ENCODE measurements at places on chromosomes 11 and 22. TPM values are rescaled to one million over a fixed set of nuclear protein-coding genes. Genes with fewer than 3 reads are reported as not detected.

The EXT2 gene
- 28.1 TPM for total RNA-seq

The GRIK4 gene
- not detected for total RNA-seq

The DKK3 gene
- total RNA-seq: not detected

The FGF19 gene
- total RNA-seq: not detected

The MEI1 gene
- total RNA-seq: 51.3 TPM

The POTEH gene
- not detected for total RNA-seq

The UEVLD gene
- total RNA-seq: 26.2 TPM

The KCNC1 gene
- total RNA-seq: not detected

The CTSC gene
- total RNA-seq: 66.5 TPM

The BTG4 gene
- total RNA-seq: not detected

The SEC14L6 gene
- total RNA-seq: not detected

The SLC22A6 gene
- not detected for total RNA-seq

The NRXN2 gene
- 0.41 TPM for total RNA-seq

The CBLIF gene
- not detected for total RNA-seq

The HSPB2 gene
- not detected for total RNA-seq

The OR52I1 gene
- not detected for total RNA-seq

The DNAJC24 gene
- 15.4 TPM for total RNA-seq

The MYRF gene
- 1.4 TPM for total RNA-seq

All from activated CD4-positive, alpha-beta memory T cell treated with anti-CD3 and anti-CD28 coated beads for 36 hours (primary cell).